ENCODE measurements at places on chromosomes 13 and 19. TPM values are rescaled to one million over a fixed set of nuclear protein-coding genes. Genes with fewer than 3 reads are reported as not detected.

Gene NRTN
- 0.49 TPM for total RNA-seq

DNA sequence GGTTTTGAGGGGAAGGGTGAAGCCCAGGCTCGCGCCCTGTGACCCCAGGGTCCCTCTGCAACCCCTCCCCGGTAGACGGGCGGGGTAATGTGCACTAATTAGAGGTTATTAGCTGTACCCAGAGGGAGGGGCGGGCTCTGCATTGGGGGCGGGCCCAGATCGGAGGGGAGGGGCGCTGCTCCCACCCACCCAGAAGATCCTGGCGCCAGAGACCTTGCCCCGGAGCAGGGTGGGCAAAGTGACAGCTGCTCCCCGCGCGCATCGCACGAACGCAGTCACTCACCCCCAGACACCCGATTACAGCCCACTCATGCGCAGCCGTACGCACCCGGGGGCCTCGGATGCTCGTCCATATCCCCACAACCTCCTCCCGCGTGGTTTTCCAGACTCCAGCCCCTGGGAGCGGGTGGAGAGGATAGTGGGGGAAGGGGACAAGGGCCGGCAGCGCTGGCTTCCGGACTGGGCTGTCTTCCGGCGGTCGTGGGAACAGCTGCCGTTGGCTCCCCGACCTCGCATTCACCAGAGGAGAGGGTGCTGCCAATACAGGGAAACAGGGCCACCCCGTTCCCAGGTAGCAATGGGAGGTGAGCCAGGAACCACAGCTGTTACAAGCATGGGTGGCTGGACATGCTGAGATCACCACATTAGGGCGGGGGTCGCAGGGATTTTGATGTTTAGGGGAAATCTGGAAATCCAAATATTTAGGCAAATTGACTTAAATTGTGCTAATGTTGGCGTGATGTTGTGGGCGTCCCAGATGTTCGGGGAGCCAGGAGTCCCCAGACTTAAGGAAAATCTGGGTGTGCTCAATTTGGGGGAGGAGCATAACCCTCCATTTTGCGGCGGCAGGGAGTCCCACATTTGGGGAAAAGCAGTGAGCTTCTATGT lies 2.9 kb upstream of the HOOK2 start:
- peak; percentile 55 for DNase-seq

Gene CASP14
- not detected for total RNA-seq

GRCh38 chr13:74174810-74175209 lies 40.6 kb upstream of the KLF12 start:
- no peak for DNase-seq

DNA sequence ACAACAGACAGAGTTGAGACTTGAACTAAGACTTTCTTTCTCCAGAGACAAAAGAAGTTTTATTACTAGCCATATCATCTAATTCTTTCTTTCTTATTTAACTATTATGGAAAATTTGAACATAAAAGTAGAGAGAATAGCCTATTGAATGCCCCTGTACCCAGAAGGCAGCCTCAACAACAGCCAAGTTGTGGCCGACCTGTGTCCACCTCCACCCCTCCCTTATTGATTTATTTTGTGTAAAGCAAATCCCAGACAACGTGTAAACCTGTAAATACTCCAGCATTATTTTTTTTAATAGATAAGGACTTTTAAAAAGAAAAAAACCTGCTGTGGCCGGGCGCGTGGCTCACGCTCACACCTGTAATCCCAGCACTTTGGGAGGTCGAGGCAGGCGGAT lies 26.1 kb upstream of the FXYD3 start:
- DNase-seq: no peak

Gene PPM1N
- 2.8 TPM for total RNA-seq

DNA sequence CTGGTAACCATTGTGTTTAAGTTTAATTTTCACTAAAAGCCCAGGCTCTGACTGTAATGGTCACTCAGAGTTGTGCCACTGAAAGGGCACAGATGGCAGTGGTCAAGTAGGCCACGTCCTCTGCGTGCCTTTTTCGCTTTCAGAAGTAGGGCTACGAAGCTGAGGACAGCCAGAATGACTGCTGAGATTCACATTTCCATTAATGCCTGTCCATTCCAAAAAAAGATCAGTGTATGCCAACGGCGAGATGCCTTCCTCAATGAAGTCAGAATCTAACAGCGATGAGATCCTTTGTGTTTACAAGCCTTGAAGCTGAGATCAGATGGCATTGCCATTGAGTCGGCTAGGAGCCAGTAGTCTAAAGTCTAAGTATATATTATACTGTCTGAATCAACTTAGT lies 311.3 kb downstream of the FGF14 start:
- no peak for DNase-seq

- DNase-seq: no peak
Measured at GRCh38 chr19:44808463-44809371, at the start of gene BCAM. Gene BCAM (plus strand): TSS chr19:44809103. CDS start chr19:44809125, 22 bp downstream.

- DNase-seq: no peak
Measured at GRCh38 chr13:44068737-44069136, 189.0 kb downstream of the LACC1 start.

Gene SLC46A3
- total RNA-seq: 10.2 TPM

Gene ZNF431
- total RNA-seq: 27.0 TPM

DNA sequence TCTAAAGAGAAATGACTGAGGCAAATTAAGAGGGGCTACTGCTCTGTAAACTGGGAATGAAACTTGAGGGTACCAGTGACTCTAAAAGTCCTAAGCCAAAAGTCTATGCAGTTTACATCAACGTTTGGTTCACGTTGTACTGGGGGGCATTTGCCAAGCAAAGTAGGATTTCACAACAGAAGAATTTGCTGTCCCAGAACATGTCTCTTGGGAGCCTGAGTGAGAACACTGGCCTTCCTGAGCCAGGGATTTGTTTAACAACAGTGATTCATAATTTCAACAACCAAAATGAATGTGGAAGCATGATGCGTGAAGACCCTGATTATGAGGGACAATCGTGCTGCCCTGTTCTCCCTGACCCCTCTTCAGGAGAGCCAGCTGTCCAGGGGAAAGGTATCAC lies 178.0 kb downstream of the OXGR1 start:
- no peak for DNase-seq

Gene CEACAM7
- not detected for total RNA-seq

DNA sequence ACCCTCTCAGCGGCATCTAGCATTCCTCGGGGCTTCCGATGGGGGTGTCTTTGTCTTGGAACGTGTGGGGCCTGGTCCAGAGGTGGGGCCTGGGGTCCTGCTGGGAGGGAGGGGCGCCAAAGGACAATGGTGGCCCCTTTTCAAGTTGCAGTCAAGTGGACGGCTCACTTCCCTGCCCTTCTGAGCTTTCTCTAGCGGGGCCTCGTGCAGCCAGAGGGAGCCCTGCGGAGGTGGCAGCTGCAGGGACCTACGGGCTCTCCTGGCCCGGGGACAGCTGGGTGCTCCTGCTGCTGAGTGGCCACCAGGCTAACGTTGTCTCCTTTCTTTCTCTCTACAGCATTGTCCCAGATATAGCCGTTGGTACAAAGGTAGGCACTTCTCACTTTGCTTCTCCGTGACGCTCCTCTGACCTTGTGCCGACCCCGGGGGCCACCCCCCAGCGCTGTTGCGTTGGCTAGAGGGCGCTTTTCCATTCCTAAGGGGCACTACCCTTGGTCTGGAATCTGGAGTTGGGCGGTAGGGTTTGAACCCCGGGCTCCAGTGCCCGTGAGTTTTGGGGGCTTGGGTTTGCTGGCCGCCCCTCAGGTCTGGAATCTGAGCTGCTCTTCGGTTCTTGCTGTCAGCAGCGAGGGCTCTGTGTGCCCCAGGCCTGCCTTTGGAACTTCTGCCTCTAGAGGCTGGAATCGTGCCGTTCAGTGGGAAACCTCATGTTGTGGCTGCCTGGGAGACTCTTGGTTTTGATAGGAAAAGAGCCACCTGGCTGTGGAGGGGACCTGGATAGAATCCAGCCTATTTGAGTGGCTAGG lies 2.0 kb downstream of the PTBP1 start:
- DNase-seq: peak; percentile 33
